ENCODE measurements at places on chromosomes 6 and 20.

DNA sequence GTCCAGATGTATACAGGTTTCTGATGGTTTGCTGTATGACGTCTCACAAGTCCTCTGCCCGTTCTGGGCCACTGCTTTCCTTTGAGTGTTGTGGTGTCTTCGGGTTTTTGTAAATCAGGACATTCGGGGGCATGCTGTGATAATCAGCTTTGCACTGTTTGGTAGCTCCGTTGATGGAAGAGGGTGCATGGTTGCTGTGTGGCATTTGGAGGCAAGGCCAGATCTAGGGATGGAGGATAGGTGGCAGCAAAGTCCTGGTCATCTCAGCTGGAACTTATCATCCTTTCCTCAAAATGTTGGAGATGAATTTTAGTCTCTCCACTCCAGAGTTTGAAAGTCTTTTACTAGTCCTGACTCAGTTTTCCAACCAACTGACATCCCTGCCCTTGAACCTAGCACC lies 91.0 kb downstream of the SCP2D1 start:
- DNase-seq, result no peak

GRCh38 chr6:106739387-106739786 lies 110.0 kb downstream of the QRSL1 start:
- no peak for DNase-seq

DNA sequence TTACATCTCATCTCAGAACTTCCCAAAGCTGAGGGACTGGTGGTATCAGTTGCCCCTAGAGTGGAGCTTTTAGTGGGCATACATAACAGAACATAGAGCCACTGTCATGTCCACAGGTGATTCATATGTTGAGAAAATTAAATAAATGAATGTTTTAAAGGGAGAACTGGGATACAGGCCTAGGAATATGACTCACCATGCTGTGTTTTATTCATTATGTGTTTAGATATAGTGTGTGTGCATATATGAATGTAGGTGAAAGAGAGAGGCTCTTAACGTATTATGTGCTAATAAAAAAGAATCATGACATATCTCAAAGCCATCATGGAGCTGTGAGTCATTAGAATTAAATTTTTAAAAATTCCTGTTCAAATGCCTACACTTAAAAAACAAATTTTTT lies 332.2 kb upstream of the RSPO3 start:
- DNase-seq, result no peak

GRCh38 chr20:44496976-44497375 lies 21.3 kb downstream of the TTPAL start:
- DNase-seq, result no peak

DNA sequence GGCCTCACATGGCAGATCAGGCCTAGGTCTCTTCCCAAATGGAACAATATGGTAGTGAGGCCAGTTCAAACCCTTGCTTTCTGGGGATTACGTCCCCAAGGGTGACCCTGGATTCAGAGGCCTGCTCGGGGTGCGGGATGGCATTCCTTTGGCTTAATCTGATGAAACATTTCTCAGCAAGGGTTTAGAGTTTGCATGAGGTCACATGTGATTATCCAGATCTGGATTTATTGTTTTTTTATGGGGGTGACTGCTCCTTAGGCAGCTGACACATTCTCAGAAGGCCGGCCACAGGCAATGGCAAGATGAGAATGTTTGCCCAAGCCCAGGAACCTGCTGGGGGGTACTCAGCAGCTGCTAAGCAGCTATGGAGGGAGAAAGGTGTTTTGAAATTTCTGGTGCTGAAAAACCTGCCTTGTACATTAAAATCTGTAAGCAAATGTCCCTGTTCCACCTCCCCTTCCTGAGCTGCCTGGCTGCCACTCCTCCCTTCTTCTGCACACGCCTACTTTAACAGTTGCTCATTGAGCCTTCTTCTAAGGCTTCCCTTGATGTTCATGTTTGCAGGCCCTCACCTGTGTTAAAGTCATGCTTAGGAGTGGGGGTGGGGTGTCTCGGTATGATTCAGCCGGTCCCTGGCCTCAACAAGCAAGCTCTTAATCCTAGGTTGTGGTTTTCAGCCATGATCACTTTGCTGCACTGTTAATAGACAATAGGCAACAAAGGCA lies 37.9 kb upstream of the FUCA2 start:
- no peak for DNase-seq

GRCh38 chr20:22339091-22339881 lies 245.1 kb downstream of the FOXA2 start:
- DNase-seq, result no peak

DNA sequence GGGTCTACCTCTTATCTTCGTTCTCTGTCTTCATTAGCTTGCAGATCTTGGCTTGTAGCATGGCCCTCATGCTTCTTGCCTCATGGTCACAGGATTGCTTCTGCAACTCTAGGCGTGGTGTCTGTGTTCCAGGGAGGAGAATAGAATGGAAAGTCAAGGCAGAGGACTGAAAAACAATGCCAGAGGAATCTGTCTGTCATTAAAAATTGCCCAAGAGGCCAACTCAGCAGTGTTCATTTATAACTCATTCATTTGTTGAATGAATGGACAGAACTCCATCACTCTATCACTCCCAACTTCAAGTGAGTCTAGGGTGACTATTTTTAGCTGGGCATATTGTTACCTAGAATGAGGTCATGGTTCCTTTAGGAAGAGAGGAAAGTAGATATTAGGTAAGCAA lies 179.6 kb downstream of the UST start:
- DNase-seq, result no peak

- DNase-seq, result no peak
These were observed 65.4 kb upstream of the HDDC2 start for GRCh38 chr6:125367036-125367782.

GRCh38 chr6:98824902-98825599 lies 9.3 kb upstream of the POU3F2 start:
- no peak for DNase-seq

- DNase-seq, result peak; percentile 58
These were observed 12.1 kb upstream of the PDYN start for GRCh38 chr20:2005831-2006426.

GRCh38 chr20:43681468-43681942 lies 14.6 kb downstream of the MYBL2 start:
- DNase-seq, result no peak

GRCh38 chr6:56072856-56073255 lies 174.5 kb downstream of the COL21A1 start:
- DNase-seq, result no peak

DNA sequence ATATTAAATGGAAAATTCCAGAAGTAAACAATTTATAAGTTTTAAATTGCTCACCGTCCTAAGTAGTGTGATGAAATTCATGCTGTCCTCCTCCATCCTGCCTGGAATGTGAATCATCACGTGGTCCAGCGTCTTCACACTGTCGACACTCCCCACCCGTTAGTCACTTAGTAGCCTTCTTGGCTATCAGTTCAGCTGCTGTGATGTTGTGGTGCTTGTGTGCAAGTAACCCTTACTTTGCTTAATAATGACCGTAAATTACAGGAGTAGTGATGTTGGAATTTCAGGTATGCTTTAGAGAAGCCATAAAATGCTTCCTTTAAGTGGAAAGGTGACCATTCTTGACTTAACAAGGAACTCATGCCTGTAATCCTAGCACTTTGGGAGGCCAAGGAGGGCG lies 25.2 kb downstream of the RIOK1 start:
- no peak for DNase-seq

All from T-cell (primary cell).